Activated T-helper 1 cell treated with anti-CD3 and anti-CD28 coated beads, Interleukin-12 subunit alpha, Interleukin-12 subunit beta, Interleukin-2, Interleukin-4 antibody, amounts not matched to agents 30 ng/mL and 10 ng/mL and 1 ng/mL, durations not matched to agents 14 hours and 24 hours and 36 hours (primary cell): ENCODE measurements at places on chromosomes 6 and 20. TPM values are rescaled to one million over a fixed set of nuclear protein-coding genes. Genes with fewer than 3 reads are reported as not detected.

DNA sequence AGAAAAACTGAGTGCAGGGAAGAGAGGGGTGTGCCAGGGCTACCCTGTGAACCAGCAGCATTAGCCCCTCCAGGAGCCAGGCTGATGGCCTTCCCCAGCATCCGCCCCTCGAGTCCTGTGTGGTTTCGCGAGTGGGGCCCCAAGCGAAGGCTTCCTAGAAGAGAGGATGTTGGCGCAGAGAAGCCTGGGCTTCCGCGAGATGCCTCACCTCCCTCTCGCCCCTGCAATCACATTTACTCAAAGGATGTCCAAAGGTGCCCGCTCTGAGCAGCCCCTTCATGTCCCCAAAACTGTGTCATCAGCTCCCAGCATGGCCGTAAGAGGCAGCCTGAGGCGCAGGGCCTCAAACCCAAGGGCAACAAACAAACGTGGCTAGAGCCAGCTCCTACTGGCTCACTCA is 111.7 kb downstream of the PREX1 start:
- H3K4me1 ChIP-seq = peaks cover 82% of the 10 kb centered on the region
- H3K27ac ChIP-seq = peak overlapping the region; percentile 95
- peak overlapping the region; percentile 62 for H3K4me3 ChIP-seq
- H3K27me3 ChIP-seq = no peaks in the 10 kb centered on the region
- DNase-seq = peak; percentile 59
- H3K36me3 ChIP-seq = peaks cover 45% of the 10 kb centered on the region

- peaks cover 8% of the 10 kb centered on the region for H3K4me1 ChIP-seq
- H3K27ac ChIP-seq = no peak within 1 kb of the TSS
- no peaks in the 10 kb centered on the region for H3K36me3 ChIP-seq
- no peak for DNase-seq
- peaks cover 32% of the 10 kb centered on the region for H3K27me3 ChIP-seq
Observed at GRCh38 chr6:29559524-29560287, at the start of gene UBD. Gene UBD (minus strand): TSS chr6:29559732. CDS start chr6:29559701, 31 bp downstream.

DNA sequence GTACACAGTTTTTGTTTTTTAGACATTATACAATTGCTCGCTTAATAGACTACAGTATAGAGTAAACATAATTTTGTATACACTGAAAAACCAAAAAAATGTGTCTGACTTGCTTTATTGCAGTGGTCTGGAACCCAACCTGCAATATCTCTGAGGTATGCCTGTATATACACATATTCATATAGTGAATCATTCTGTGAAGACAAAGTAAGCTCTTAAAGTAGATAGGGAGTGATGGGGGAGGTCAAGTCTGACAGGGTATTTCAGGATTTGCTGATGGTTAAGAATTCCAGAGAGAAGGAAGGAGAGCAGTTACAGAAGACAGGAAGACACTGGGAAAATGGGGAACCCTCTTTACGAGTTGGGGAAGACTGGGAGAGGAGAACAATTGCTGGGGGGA is 417.9 kb downstream of the CD109 start:
- H3K27ac ChIP-seq = no peak overlapping the region
- no peaks in the 10 kb centered on the region for H3K4me1 ChIP-seq
- H3K27me3 ChIP-seq = no peaks in the 10 kb centered on the region
- no peak overlapping the region for H3K4me3 ChIP-seq
- H3K36me3 ChIP-seq = no peaks in the 10 kb centered on the region
- DNase-seq = no peak

- H3K36me3 ChIP-seq = no peaks in the 10 kb centered on the region
- no peak overlapping the region for H3K27ac ChIP-seq
- no peak overlapping the region for H3K4me3 ChIP-seq
- peaks cover 55% of the 10 kb centered on the region for H3K4me1 ChIP-seq
- DNase-seq = no peak
Observed at GRCh38 chr20:23156170-23156841, 70.2 kb upstream of the CD93 start.

DNA sequence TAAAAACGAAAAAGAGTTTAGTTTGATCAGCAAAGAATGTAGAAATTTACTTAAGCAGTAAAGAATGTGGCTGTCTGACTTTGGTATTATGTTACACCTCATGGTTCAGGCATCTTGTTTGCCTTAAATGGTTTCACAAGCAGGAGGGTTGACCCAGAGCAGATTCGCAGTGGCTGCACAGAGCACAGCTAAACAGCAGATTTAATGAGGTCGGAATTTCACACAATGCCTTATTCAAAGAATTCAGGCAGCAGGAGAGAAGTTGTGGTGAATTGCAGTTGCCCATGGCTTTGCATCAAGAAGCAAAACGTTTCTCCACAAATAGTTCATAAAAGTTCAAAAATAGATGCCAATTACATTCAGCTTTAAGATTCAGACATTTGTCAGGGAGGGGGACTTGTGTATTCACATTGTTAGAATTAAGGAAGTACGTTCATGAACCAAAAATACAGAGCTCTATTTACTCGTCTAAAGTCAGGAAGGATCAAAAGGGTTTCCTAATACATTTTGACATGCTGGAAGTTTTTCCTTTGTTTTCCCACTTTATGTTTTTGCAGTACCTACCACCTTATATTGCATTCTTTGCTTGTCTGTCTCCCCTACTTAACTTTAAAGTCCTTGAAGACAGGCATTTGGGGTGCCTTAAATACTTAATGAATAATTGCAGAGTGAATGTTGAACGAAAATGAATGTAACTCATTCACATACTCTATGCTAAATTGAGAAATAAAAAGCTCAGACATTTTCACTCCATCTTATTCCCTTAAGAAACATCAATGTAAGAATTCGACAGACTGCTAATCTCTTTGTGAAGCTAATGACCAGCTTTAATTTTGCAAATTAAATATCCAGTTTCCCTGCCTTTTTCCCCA is 1163.6 kb upstream of the CITED2 start:
- H3K36me3 ChIP-seq = no peaks in the 10 kb centered on the region
- no peak overlapping the region for H3K27ac ChIP-seq
- H3K4me1 ChIP-seq = peaks cover 5% of the 10 kb centered on the region
- DNase-seq = no peak
- H3K27me3 ChIP-seq = peaks cover 16% of the 10 kb centered on the region

GRCh38 chr6:35382015-35382414 is 39.7 kb downstream of the PPARD start:
- H3K27ac ChIP-seq = no peak overlapping the region
- no peaks in the 10 kb centered on the region for H3K27me3 ChIP-seq
- peaks cover 6% of the 10 kb centered on the region for H3K4me1 ChIP-seq
- no peak overlapping the region for H3K4me3 ChIP-seq
- DNase-seq = no peak
- peaks cover 17% of the 10 kb centered on the region for H3K36me3 ChIP-seq

DNA sequence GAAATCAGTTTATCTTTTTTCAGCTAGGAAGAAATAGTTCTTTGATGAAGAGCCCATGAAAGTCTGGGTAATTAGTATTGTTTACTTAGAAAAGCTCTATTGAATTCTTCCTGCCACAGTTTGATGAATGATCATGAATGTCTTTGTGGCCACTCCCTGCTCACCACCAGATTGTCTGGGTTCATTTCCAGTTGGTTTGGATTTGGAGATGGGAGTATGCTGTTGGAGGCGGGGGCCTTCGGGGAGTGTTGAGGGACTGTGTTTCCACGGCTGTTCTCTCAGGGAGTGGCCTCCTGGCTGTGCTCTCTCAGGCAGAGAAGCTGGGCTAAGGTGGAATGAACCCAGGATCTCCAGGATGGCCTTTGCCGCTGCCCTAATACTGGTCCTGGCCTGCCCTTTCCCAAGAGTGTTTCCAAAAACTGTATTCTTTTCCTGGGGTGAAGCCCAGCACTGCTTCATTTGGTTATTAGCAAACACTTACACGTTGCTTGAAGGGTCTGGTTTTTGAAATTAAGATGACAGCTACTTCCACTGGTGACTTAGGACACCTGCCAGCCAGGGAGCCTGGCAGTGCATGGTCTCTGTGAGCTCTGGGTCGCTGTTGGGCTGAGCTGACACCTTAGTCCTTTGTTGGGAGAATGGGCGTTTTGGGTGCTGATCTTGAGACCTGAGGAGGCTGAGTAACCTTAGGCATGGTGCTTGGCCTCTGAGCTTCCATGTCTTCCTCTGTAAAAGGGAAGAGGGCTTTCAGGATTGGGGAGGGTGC is 23.2 kb downstream of the PRPF6 start:
- no peak for DNase-seq
- H3K27ac ChIP-seq = no peak overlapping the region
- H3K4me1 ChIP-seq = peaks cover 8% of the 10 kb centered on the region
- H3K4me3 ChIP-seq = no peak overlapping the region
- peaks cover 44% of the 10 kb centered on the region for H3K36me3 ChIP-seq

DNA sequence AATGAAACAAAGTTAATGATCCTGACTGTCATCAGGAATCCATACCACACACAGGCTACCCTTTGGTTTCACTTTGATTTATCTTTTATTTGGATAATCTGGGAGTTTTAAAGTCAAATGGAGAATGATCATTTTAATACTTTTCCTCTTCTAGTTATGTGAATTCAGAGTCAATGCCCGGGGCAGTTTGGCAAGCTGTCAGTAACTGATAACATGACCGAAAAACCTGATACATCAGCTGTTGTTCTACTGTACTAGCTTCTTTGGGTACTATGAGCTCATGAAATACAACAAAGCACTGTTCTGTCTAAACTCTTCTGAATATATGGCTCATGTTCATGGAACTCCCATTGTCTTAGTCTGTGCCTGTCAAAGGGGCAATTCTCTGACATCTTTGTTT is 30.2 kb downstream of the KLHL31 start:
- H3K36me3 ChIP-seq = no peaks in the 10 kb centered on the region
- peaks cover 5% of the 10 kb centered on the region for H3K4me1 ChIP-seq
- H3K27ac ChIP-seq = no peak overlapping the region
- peaks cover 16% of the 10 kb centered on the region for H3K27me3 ChIP-seq
- no peak overlapping the region for H3K4me3 ChIP-seq

GRCh38 chr6:129980821-129981220 is 37.6 kb upstream of the L3MBTL3 start:
- DNase-seq = no peak
- no peak overlapping the region for H3K4me3 ChIP-seq
- peaks cover 4% of the 10 kb centered on the region for H3K27me3 ChIP-seq
- H3K4me1 ChIP-seq = no peaks in the 10 kb centered on the region
- H3K36me3 ChIP-seq = peaks cover 2% of the 10 kb centered on the region

The AGPAT4 gene
- total RNA-seq = 7.8 and 8.6 TPM in 2 replicates

The TSHZ2 gene
- 26.0 and 27.5 TPM in 2 replicates for total RNA-seq

The ADGRF4 gene
- not detected in 2 replicates for total RNA-seq

The GLP1R gene
- total RNA-seq = 0.18 TPM in 1 of 2 replicates, not detected in the other

The RNGTT gene
- total RNA-seq = 21.6 and 25.3 TPM in 2 replicates

The ENPP4 gene
- total RNA-seq = 5.9 and 6.1 TPM in 2 replicates

The RBPJL gene
- 0.18 TPM in 1 of 2 replicates, not detected in the other for total RNA-seq

The FERMT1 gene
- 0.29 and 0.93 TPM in 2 replicates for total RNA-seq
